Cerebellar cortex (tissue), 1 donor: ENCODE measurements at places on chromosomes 3 and 15.
A peak's percentile ranks its signal among the peaks of the same experiment; 100 is the strongest.

DNA sequence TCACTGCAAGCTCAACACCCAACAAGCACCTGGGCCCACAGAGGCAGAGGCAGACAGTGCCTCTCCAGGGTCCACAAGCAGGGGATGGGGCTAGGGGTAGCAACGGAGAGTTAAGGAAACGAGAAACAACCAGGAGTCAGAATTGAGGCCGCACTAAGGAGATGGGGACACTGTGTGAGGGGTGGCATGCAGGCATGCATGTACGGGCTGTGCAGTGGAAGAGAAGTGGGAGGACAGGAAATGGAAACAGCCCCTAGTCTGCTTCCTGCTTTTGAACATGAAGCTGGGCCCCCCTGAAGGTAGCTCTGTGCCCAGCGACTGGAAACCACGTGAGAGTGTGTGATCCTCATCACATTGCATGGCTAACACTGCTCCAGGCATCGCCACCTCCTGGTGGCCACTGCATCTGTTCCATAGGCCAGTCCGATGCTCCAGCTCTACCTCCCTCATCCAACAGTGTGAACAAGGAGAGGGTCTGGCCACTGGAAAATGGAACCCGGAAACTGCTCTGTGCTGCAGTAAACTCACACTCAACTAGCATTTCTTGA is 44.0 kb downstream of the XXYLT1 start:
- DNase-seq, result no peak

DNA sequence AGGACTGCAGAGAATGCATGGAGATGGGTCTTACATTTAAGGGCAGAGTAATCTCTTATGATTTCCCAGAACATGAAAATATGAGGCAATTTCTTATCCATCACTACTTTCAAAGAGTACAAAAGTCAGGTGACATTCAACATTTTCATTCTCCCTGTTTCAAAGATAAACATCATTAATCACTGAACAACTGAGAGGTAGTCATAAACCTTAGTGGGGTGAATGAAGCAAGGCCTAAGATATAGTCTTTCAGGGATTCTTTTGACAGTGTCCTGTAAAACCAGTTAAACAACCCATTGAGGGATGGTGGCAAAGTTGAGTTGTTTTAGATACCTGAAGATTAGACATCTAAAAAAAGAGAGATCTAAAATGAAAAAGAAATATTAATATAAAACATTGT is 271.6 kb upstream of the CBLB start:
- DNase-seq, result no peak

DNA sequence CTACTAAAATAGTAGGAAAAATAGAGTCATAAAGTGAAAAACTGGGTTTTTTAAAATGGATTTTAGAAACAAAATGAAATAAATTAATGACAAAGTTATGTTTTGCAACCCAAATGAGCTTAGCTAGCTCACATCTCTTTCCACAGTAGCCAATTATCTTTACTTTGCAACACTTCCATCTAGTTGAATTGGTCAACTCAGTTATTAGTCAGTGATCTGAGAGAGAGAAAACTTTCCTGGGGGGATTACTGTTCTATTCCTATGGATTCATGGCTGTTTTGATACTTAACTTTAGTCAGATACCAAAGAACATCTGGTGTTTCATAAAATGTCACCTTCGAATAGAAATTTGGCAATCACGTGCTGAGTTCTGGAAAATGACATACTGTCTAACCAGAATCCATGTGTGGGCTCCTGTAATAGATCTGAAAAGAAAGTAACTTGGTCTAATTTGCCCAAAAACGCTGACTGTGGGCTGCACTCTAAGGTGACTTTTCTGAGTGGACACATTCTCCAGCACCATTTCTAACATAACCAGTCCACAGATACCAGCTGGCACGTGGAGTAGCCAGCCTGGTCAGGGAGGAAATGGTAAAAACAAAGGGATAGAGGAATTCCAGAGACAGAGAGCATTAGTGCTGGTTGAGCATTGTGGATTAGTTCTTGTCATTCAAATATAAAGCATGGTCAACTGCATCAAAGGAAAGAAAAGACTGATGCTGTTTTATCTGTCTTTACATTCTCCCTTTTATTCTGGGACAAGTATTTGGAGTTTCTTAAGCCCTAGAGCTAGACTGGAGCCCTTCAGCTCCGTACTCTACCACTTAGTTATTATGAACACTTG is 45.2 kb upstream of the CCDC80 start:
- DNase-seq, result no peak

DNA sequence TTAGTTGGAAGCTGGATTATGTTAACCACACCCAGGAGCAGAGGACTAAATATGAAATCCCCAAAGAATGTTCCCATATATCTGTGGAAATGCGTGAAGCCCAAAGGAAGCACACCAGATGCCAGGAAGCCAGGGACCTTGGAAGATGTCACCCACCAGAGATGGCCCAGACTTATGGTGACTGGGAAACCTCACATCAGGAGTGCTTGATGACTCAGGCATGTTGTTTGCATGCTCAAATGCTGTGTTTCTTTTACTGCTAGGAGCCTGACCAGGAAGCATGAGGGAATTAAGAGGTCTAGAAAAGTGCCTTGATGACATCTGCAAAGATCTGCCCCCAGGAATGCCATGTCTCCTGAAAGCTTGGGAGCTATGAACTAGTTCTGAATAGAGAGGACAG is 109.0 kb upstream of the SLC2A2 start:
- no peak for DNase-seq

- no peak for DNase-seq
Measured at GRCh38 chr3:143881095-143881494, 32.8 kb upstream of the SLC9A9 start.

DNA sequence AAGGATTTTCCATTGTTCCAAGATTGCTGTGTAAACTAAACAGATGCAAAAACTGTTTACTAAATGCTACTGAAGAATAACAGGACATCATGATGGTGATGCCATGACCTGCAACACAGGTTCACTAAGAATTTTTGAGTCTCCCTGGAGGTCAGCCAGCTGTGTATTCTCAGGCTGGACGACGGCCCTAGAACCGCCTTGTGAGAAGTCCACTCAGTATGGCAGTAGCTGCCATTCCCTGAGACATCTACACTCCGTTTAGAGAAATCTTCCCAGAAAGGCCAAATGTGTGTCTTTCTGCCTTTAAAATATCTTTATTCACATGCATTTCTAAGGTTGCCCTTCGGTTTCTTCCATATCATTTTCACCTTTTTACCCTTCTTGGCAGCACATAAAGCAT is 63.3 kb downstream of the MYO1E start:
- no peak for DNase-seq

- DNase-seq, result no peak
Measured at GRCh38 chr3:169522595-169523529, 140.7 kb downstream of the MECOM start.

GRCh38 chr3:124149771-124150170 is 157.8 kb upstream of the ROPN1 start:
- DNase-seq, result peak; percentile 13

DNA sequence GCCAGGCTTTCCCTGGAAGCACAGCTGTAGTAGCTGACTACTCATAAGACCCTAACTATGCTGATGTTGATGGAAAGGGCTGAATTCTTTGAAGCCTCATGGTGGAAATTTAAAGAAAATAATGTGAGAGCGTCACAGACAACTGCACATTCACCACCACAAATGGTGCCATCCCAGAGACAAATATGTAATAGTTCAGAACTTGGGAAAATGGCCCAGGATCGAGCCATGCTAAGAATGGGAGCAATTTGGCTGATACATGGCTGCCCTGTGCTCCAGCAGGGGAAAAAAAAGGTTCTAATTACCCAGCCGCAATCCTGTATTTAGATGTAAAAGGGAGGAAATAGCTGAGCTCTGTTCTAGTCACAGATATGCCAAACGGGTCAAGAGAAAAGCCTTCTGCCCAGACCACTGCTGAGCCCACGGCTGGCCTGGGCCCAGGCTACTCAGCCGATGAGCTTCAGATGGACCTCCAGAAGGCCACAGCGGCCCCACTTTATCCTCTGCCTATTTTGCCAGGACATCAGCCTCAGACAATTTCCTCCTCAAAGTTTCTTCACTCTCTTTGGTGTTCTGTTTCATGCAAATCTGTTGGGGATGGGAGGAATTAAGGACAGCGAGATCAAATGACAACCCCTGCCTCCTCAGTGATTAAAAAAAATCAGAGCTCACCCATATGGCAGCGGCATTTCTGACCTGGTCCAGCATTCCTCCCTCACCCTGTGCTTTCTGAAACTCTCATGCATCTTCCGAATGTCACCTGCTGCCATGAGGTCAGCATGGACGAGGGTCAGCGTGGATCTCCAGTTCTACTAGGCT is 54.5 kb upstream of the MEX3B start:
- peak; percentile 16 for DNase-seq

GRCh38 chr15:74889390-74889882 is 406 bp upstream of the MPI start:
- DNase-seq, result peak; percentile 71

DNA sequence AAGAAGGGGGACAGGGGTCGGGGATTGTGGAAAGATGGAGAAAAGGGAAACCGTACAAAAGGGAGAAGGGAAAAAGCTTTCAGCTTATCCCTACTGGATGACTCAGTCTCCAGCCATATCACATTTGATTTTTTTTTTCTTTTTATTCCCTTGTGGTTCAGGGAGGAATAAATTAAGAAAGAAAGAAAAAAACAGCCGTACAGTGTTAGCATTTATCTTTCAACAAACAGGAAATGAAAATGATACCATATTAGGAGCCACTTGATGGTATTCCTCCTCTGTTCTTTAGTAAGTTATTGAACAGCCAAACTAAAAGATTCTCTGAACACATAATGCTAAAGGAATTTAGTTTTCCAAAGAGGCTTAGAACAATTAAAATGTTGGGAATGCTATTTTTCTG is 594.4 kb downstream of the FOXP1 start:
- DNase-seq, result no peak

DNA sequence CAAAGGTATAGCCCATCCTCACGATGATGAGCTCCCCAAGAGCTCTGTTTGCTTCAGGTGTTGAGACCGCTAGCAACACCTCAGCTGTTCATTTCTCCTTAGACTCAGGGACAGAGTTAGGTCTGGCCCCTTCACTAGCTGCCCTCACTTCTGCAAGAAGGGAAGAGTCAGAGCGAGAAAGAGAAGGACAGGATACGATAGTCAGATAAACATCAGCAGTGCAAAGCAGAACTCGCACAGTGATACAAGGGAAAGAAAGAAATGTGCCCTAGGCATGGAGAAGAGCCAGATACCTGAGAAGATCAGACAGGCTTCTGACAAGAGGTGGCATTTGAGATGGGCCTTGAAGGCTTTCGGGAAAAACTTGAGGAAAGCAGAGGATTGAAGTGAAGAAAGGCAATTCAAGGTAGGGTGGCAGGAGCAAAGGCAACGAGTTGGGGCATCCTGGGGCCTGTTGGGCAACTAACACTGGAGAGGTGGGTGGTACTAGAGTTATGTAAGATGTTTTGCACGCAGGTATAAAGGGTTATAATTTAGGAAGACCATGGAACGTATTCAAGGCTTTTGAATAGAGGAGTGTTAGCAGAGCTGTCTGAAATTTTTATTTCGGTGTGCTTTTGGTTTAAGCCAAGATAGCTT is 106.0 kb downstream of the PGPEP1L start:
- DNase-seq, result no peak

GRCh38 chr15:68787609-68788263 is 33.0 kb downstream of the ANP32A start:
- DNase-seq, result no peak

GRCh38 chr15:94287794-94288246 is 56.5 kb downstream of the MCTP2 start:
- DNase-seq, result no peak

DNA sequence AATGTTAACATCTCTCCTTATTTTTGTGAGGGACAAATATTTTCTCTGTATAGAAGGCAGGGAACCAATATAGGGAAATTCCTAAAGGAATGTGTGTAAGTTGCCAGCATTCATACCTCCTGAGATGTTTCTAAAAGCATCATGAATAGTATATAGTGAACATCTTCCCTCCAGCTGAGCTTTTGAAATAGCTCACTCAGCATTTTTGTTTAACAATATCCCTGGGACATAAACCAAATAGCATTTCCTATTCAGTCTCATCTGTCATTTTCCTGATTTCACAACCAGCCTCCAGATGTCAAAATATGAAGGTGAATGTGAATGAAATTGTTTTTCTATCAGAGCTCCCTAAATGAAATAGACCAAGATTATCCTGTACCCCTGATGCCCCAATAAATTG is 137.2 kb downstream of the PPM1L start:
- DNase-seq, result no peak

GRCh38 chr3:18423401-18424212 is 1.5 kb downstream of the SATB1 start:
- DNase-seq, result peak; percentile 76
